ENCODE measurements at places on chromosomes 4 and X.

- DNase-seq = no peak
Observed at GRCh38 chr4:81508411-81509185, 36.9 kb upstream of the RASGEF1B start.

- no peak for DNase-seq
Observed at GRCh38 chr4:19239565-19239964, 1012.1 kb upstream of the SLIT2 start.

GRCh38 chr4:84279678-84280077 lies 219.4 kb downstream of the NKX6-1 start:
- DNase-seq = no peak

GRCh38 chr4:161791796-161792556 lies 371.8 kb downstream of the FSTL5 start:
- no peak for DNase-seq

DNA sequence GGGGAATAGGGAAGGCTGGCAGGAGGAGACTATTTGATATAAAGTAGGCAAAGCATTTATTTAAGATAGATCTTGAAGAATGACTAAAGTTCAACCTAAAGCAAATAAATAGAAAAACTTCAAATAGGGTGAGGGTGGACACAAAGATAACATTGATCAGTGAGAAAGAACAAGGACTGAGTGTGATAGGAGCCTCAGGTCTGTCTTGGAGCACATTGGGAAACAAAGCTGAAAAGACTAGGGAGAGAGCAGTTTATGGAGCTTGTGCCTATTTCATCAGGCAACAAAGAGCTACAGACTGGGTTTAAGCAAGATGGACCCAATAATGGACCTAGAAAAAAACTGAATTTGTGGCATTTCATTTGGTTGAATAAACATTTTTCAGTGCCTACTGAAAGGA lies 425.6 kb downstream of the SMARCA1 start:
- DNase-seq = no peak
